Fibroblast of skin of back (primary cell): ENCODE measurements at places on chromosomes 12 and 14.

- DNase-seq, result no peak
Observed at GRCh38 chr14:77822741-77823140, 22.8 kb downstream of the ADCK1 start.

DNA sequence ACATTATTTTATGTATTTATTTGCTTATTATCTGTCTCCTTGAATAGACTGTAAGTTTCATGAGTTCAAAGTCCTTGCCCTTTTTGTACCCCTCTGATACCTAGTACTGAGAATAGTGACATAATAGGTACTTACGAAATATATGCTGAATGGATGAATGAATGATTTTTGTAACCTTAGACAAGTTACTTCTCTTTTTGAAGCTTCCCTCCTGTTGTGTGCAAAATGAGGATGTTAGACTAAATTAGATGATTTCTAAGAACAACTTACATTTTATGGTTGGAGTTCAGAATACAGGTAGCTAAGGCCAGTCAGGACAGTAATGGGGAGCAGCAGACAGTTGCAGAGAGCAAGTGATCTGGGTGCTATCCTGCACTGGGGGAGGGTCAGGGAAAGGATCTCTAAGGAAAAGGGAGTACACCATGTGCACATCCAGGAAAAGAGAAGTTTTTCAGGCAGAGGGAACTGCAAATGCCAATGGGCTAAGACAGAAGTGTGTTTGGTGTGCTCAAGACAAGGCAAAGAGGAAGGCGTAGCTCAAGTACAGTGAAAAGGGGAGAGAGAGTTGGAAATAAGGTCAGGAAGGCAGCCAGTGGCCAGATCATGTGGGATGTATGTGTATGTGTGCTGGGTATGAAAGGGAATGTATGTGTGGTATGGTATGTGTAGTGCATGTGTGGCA, 59.4 kb upstream of the AMIGO2 start:
- no peak for DNase-seq

GRCh38 chr14:82412545-82412944, 878.9 kb upstream of the SEL1L start:
- DNase-seq, result no peak

GRCh38 chr12:27901959-27902358, 70.6 kb downstream of the PTHLH start:
- no peak for DNase-seq

GRCh38 chr14:89481196-89481595, 64.2 kb upstream of the FOXN3 start:
- no peak for DNase-seq

DNA sequence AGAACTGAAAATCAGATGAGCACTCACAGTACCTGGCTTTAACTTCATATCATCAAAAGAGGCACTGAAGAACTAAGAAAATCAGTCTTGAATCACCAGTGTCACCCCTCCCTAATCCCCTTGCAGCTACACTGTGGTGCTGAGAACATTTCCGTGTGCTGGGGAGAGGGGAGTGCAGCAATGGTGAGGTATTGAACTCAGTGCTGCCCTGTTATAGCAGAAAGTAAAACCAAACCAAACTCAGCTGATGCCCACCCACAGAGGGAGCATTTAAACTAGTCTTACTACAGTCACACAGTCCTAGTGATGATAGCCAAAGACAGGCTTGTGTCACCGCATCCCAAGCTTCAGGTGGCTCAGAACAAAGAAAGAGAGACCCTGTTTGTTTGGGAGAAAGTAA, 122.1 kb downstream of the CPNE8 start:
- no peak for DNase-seq

DNA sequence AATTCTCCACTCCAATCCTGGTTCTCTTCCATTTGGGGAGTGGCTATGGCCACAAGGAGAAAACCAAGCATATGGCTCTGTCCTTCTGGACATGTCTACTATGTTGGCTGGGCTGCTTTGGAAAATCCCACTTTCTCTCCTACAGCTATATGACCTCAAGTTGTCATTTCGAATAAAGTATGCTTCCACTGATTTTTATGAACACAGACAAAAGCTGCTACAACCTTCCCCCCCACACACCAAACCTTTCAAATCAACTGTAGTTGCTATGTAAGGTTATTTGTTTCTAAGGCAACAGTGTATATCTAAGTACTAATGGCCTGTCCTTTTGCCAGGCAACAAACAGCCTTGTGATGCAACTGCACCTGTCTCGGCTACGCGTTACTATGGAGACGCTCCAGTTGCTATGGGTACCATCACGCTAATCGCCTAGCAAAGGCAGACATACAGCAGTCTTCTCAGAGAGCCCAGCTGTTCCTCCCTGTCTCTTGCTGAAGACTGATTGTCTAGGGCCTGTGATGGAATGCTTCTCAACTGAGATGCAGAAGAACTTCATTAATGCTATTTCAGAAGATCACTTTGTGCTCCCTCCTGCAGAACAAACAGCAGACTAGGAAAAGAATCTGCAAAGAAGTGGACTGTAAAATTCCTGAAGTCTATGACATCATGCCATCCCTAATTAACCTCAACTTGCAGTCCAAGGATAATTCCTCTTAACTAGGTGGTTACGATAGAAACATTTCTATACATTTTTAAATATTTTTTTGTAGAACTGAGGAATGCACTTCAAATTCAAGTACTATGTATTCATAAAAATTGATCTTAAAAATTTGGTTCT, 67.6 kb downstream of the FOXN3 start:
- no peak for DNase-seq

- DNase-seq, result peak; percentile 71
Observed at GRCh38 chr12:104866291-104866690, 91.8 kb downstream of the SLC41A2 start.

DNA sequence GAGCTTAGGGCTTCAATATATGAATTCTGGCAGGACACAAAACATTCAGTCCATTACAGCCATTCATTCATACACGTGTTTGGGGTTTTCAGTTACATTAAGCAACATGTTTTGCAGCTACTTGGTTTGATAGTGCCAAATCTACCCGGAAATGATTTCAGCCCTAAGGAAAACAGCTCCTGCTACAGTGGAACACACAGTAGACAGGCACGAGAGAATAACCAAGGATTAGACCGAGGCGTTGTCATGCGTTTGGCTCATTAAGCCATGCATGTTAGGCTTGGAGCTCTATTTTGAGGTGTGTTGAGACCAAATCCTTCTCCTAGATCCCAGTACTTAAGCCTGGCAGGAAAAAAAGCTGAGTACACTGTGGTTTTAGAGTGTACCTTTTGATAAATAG, 177.4 kb downstream of the PRKCH start:
- DNase-seq, result peak; percentile 33

DNA sequence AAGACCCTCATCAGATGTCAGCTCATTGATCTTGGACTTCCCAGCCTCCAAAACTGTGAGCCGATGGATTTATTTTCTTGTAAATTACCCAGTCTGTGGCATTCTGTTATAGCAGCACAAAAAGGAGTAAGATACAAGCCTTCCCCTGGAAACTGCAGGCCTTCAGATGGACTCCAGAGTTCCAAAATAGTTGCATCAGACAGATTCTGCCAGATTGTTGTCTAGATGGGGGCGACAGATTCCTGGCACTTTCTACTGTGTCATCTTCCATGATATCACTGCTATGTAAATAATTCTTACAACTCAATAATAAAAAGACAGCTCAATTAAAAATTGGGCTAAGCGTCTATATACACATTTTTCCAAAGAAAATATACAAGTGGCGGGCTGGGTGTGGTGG, 17.2 kb upstream of the MARK3 start:
- DNase-seq, result peak; percentile 71

DNA sequence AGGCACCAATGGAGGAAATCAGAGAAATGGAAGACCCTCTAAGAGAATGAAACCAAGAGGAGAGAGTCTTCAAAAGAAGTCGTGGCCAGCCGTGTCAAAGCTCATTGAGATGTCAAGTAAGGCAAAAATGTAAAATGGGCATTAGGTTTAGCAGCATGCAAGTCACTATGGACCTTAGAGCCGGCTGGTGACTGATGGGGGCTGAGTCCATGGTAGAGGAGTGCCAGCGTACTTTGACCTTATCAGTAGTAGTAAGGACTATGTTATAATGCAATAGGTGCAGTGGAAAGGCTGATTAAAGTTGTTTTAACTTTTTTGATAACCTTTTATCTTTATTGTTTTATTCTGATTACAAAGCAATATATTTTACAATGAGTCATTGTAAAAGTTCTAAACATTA, 66.5 kb downstream of the ANO6 start:
- no peak for DNase-seq

GRCh38 chr12:120994589-120995337, 16.4 kb downstream of the HNF1A start:
- peak; percentile 9 for DNase-seq

DNA sequence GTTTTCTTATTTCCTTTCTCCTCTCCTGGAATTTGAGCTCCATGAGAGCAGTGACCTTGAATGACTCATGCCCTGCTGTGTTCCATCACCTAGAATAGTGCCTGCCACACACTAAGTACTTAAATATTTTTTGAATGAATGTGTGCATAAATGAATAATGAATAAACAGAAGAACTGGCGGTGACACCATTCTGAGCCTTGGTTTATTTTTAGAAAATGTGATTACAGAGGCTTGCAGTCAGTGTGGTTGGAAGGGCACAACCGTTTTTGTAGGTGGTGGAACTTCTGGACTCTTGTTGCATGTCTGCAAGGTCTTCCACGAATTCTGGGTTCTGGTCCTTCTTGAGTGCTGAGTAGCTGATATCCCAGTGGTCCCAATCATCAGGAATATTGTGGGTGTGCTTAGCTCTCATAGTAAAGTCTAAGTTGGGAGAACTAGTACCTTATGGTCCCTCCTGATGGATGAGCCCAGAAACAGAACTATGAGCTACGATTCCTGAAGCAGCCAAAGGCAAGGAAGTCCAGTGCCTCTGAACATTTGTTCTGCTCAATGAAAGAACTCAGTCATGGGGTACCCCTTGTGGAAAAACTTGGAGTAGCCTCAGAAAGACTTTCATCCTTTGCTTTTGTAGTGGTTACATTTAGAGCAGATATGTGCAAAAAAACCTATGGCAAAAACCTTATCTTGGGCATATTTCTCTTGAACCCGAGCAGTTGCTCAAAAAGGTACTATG, 28.8 kb upstream of the BHLHE41 start:
- peak; percentile 98 for DNase-seq

DNA sequence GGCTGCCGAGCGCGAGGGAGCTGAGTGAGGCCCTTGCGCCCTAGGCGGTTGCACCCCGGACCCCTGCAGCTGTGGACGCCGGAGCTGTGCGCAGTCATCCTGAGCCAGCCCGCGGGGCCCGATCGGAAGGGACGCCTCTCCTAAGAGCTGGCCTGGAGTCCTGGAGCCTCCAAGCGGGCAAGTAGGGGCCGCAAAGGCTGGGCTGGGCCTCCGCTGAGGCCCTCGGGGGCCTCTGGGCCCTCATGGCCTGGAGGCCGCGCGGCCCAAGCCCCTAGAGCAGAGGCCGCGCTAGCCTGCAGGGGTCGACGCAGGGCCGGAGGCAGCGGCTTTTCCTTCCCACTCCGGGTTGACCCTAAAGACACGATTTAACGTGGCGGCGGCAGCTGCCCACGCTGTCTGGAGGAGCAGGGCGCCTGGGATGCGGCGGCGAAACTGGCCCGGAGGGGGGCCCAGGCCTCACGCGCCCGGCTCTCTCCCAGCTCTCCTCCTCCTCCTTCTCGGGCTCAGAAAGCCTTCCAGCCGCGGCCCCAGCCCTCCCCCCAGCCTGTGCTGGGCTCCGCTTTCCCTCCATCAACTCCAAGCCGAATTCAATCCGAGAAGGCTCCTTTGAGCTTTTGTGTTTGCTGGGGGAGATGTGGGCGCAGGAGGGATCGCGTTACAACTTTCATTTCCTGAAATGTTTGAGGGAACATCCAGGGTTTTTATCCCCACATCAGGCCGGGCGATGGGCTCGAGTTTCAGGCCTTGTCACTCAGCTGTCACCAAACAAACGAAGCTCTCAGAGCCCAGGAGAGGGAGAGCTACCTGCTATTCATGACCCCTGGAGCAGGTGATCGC, 11.6 kb downstream of the SIX1 start:
- DNase-seq, result peak; percentile 46

- no peak for DNase-seq
Observed at GRCh38 chr14:74807853-74808545, 44.9 kb downstream of the YLPM1 start.

DNA sequence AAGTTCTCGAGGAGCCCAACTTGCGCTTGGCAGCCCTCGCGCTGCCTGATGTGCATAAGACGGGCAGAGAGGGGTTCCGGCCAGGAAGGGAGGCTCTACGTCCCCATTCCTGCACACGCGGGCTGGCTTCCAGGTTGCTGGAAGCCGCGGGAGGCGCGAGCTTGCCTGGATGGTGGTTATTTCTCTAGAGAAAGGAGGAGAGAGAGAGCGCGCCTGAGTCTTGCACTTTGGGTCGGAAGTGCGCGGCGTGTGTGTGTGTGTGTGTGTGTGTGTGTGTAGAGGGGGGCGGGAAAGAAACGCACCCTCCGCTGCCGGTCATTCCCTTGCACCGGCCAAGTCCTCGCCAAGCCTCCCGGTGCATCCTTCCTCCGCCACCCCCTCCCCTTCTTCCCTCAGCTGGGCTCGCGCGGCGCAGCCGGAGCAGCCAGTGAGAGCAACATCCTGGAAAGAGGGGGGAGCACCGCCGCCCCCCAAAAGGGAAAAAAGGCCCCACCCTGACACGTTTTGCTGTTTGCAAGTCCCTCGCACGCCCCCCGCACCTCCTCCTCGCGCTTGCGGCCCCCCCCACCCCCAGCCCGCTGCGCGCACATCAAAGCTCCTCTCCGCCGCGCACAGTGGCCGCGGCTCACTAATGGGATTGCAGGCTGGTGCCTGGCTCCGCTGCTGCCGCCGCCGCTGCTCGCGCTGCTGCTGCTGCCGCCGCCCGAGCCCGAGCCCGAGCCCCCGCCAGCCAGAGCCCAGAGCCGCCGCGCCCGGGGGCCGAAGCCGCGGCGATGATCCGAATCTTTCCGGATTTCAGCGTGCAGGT, 4.4 kb upstream of the NPAS3 start:
- DNase-seq, result no peak

- no peak for DNase-seq
Observed at GRCh38 chr14:69972755-69973154, 93.5 kb downstream of the SMOC1 start.

GRCh38 chr14:80628547-80628946, 313.0 kb downstream of the CEP128 start:
- DNase-seq, result no peak

GRCh38 chr14:94203473-94204210, 29.5 kb downstream of the PPP4R4 start:
- DNase-seq, result peak; percentile 30

DNA sequence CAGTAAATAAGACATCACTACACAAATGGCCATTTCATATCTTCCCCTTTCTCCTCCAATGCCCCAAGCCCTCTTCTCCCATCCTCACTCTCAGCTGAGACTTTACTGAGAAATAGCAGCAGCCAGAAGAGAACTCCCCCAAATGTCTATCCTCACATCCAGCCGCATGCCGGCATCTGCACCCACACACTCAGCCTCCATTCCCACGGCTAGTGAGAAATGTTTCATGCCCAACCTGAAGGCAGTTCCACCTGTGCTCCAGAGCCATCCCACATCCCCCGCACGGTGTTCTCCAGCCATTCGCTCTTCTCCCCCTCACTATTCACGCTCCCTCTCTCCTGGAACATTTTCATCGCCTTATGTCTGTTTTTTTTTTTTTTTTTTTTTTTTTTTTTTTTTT, 208.7 kb upstream of the DIO3 start:
- DNase-seq, result no peak

GRCh38 chr12:79521576-79521975, 169.2 kb downstream of the PAWR start:
- DNase-seq, result no peak

GRCh38 chr12:52191841-52192791, at the start of gene KRT80:
Gene KRT80, minus strand, starts transcription at chr12:52192014. Its CDS starts 112 bp downstream, at chr12:52191902.
- peak; percentile 100 for DNase-seq
